Activated T-helper 1 cell treated with anti-CD3 and anti-CD28 coated beads, Interleukin-2, amount 50 U/mL, for 16 hours (primary cell): ENCODE measurements at places on chromosomes 4 and X.

- DNase-seq = no peak
These were observed 24.4 kb upstream of the SMARCA5 start for GRCh38 chr4:143489106-143489505.

- no peak for DNase-seq
These were observed 15.2 kb downstream of the USP11 start for GRCh38 chrX:47247999-47248320.

DNA sequence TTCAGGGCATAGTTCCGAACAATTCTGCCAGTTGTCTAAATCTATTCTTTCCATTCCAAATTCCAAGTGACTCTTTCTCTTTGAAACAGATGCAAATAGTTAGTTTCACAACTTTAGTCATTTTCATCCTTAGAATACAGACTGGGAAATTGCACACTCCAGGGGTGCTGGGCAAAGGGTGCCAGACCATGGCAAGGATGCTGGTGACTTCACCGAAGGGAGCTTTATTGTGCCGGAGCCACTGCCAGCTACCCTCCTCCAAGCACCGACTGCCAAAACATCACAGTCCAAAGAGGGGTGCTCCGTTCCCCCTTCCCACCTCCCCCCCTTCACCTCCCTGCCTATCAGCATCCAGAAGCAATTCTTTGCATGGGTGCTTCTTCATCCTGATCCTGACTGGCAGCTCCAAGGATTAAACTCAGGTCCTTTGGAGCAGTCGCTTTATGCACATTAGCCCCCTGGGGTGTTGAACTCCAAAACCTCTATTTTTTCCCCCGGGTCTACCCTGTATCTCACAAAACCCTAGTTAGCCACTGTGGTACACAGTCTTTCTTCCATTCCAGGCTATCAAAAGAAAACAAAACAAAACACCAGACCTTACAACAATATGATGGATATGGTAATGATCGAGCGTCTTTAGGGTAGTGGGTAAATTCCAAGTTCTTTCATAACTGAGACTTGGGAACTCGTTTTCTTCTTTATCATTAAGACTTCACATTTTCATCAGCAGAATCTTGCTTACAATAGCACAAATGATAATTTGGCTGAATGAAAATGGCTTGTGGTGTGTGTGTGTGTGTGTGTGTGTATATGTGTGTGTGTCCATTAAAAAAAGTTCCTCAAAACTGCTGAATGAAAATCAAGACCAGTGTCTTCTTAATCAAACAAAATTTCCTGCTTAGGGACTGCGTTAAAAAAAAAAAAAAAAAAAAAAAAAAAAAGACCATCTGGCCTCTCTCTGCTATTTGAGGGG lies 28.7 kb downstream of the MID1 start:
- DNase-seq = no peak

- no peak for DNase-seq
These were observed 52.9 kb upstream of the INTU start for GRCh38 chr4:127579821-127580220.

DNA sequence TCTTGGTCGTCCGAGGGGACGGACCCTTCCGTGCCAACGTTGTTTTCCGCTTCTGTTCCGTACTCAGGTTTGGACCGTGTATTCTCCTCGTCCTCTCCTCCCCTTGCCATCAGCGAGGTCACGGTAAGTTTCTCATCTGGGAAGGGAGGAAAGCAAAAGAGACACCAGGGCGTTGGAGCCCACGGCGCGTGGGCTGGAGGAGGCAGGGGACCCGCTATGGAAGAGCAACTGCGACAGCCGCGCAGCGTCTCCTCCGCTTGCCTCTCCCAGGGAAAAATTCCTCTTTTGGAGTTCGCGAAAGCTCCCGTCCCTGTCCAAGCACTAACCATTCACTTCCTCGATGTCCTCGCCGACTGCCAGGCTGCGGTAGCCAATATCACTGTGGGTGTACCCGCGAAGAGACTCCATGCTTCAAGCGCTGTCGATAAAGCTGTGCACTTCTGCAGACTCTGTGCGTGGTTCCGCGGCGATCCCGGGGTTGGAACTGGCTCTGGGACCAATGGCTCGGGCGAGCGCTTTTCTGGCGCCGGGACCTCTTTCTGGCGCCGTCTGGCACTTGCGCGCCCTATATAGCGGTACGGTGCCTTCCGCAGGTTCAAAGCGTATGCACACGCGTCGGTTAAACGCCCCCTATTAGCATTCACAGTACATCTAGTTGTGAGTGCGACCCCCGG lies at the start of gene ESX1:
Gene ESX1 (minus strand): TSS at position 492 of the 674 bp plus-strand sequence. CDS start 84 bp downstream, at position 408.
- no peak for DNase-seq

- no peak for DNase-seq
These were observed 569.1 kb upstream of the GRID2 start for GRCh38 chr4:91734682-91735081.

DNA sequence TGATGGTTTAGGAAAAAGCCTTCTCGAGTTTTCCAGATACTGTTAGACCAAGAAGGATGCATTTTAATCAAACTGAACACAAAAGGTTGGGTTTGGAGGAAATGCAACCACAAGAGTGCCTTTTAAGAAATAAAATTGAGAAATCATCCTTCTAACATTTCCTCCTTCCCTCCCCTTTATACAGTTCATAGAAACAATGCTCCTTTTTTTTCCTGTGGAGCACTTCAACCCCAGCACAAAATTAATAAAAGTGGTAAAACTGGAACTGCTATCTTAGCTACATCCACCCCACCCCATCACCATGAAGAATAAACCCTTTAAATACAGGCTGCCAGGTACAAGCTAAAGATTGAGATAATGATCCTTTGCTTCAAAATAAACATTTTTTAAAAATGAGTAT lies 211.1 kb downstream of the RELL1 start:
- DNase-seq = no peak

DNA sequence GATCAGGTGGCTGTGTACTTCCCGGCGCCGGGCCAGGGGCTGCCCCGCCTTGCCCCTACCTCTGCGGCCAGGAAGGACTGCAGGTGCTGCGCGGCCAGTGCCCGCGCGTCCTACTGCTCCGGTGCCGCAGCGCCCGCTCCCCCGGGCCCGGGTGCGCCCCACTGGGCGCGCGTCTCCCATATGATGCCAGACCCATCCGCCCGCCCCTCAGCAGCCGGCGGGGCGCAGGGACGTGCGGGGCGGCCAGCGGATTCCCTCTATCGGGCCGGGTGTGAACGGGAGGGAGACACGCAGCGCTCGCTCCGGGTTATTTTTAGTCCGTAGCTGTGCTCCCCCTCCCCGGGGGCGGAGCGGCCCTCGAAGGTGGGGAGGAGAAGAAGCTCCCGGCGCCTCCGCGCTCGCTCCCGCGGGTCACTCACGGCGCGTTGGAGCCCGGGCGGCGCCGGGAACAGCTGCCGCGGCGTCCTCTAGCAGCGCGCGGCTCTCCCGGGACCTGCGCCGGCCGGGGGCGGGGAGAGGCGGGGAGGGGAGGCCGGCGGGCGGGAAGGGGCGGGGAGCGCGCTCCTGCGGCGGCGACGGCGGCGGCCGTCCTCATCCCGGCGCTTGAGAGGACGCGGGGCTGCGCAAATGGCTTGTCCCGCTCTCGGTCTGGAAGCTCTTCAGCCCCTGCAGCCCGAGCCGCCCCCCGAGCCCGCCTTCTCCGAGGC lies 103.6 kb downstream of the UCHL1 start:
- no peak for DNase-seq

- DNase-seq = no peak
These were observed 902 bp downstream of the KLHL4 start for GRCh38 chrX:87518504-87518903.

- DNase-seq = no peak
These were observed 682.2 kb upstream of the DIAPH2 start for GRCh38 chrX:96002431-96002830.

DNA sequence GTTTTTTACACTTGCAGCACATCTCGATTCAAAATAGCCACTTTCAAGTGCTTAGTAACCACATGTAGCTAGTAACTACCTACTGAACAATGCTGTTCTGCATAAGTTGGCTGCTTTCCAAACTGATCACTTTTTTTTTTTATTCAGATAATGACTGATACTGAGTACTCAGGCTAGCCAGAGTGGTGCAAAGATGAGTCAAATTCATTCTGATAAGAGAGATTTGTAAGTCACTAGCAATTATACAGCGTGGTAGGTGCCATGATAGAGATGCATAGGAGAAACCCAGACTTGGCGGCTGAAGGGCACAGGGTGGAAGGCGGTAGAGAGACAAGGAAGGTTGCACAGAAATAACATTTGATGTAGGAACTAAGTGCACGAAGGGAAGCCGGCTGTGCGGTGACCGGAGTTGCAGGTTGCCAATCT lies 357 bp upstream of the IGBP1 start:
- DNase-seq = no peak

GRCh38 chr4:24121395-24122175 lies 231.7 kb upstream of the PPARGC1A start:
- DNase-seq = no peak

DNA sequence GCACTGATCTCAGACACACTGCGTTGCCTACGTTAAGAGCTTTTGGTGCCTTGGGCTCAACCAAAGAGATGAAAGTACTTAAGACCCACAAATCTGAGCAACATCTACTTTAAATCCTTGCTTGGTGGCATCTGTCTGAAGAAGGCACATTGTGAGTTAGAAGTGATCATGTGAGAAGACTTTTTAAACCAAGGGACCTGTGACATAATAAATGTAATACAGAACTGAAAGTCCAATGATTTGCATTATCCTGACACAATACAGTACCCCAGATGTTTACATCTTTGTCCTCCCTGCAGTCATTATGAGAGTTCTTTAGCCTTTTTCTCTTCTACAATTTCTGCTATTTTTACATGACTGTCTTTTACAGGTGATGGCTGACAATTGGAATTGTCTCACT lies 96.7 kb upstream of the FTHL17 start:
- DNase-seq = no peak

GRCh38 chr4:173272314-173272713 lies 61.8 kb downstream of the HMGB2 start:
- no peak for DNase-seq

DNA sequence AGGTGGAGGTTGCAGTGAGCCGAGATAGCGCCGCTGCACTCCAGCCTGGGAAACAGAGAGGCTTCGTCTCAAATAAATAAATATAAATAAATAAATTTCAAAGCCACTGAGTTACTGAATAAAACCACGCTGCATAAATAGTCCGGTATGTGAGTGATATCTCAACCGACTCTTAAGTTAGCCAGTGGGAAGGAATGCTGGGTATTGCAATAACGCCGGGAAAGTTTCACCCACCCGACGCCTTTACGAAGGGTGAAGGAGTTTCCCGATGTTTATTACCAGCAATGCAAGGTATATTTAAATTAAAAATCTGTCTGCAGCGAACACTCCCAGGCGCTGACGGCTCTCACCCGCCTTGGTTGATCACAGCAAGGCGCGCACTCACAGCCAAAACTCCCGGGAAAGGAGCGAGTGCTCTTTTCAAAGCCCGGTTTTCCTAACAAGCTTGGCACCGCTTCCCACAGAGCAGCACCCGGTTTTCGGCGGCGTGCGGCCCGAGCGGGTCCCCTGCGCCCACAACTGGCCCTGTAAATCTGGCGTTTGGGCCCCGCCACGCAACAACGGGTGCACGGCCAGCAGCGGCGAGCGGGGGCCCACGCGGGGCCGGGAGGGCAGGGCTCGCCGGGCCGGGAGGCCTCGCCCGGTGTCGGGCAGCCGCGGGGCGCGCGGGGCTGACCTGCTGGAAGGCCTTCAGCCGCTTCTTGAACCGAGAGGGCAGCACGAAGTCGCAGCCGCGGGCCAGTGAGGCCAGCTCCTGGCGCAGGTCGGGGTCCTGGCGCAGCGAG lies 13.7 kb downstream of the PPP2R3B start:
- DNase-seq = no peak

DNA sequence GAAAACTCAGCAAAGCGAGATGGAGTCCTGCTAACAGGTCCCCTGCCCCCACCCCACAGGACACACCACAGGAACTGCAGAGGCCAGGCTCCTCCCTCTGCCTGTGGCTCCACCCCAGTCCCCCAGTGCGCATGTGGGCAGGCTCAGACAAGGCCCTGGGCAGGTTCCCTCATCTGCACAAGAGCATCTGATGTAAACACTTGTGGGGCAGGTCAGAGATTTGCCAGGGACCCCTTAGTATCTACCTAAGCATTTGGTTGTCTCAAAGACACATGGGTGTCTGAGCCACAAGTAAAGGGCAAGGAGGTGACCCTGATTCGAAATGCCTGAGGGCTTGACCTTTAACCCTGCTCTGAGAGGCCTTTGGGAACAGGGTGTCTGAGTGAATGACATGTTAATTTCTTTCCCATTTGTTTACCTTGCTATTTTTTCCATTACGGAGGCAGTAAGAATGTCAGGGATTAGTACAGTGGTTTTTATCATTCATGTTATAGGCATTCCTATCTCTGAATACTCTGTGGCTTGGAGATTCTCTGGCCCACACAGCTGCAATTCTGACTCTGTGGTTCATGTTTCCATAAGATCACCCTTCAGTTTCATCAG lies 85.3 kb downstream of the ZNF518B start:
- no peak for DNase-seq

DNA sequence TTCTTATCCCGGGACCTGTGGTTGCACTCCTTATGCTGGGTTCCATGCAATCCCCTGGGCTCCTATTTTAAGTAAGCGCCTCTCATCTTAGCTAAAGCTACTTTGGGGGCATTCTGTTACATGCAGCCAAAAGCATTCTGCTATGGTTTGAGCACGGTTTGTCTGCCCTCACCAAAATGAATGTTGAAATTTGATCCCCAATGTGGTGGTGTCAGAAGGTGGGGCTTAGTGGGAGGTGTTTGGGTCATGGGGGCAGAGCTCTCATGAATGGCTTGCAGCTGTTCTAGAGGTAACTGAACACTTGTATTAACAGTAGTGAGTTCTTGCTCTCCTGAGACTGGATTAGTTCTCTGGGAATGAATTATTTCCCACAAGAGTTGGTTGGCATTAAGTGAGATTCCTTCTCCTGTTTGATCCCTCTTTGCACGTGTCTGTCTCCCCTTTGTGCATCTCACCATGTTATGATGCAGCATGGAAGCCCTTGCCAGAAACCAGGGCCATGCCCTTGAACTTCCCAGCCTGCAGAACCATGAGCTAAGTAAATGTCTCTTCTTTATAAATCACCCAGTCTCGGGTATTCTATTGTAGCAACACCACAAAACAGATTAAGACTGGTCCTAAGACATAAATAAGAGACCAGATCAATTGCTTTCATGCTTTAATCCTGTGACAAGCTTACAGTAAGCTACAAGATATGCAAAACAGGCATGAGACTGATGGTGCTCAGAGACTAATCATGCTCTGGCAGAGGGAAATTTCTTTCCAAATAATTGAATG lies 141.8 kb downstream of the TSPAN5 start:
- no peak for DNase-seq

DNA sequence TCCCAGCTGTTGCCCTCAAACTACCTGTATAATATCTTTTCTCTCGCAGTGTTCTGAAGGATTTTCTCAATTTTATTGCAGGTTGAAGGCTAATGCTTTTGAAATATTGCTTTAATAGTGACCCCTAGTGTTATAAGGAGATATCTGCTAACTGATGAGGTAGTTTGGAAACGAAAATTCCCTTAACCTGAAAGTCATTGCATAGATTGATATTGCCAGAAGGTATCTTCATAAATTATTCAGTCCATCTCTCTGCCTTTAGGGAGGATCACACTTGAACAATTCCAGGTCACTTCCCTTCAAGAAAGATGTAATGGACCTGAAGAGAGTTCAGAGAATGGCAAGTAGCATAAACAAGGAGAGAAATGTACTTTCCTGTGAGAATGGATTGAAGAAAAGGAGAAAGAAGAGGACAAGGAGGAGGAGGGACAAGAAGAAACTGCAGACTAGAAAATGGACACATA lies 44.1 kb downstream of the TIGD4 start:
- DNase-seq = no peak
